ENCODE measurements at places on chromosomes 3 and 15.

GRCh38 chr3:112967425-112967824 is 7.5 kb downstream of the CD200R1 start:
- no peak for DNase-seq

GRCh38 chr3:187243933-187244524 is 46.7 kb downstream of the RTP1 start:
- DNase-seq: no peak

GRCh38 chr3:22691856-22692628 is 511.1 kb upstream of the UBE2E2 start:
- no peak for DNase-seq

GRCh38 chr15:94453227-94453988 is 222.0 kb downstream of the MCTP2 start:
- peak; percentile 62 for DNase-seq

- no peak for DNase-seq
Observed at GRCh38 chr3:189288348-189289235, 116.8 kb downstream of the TPRG1 start.
